HepG2 (cell line): ENCODE measurements at places on chromosomes 12 and 14. TPM values are rescaled to one million over a fixed set of nuclear protein-coding genes. Genes with fewer than 3 reads are reported as not detected.
A peak's percentile ranks its signal among the peaks of the same experiment; 100 is the strongest.

DDX11 gene
- total RNA-seq: 17.1 and 40.8 TPM in 2 replicates

- no peak overlapping the region for H3K4me3 ChIP-seq
- no peaks in the 10 kb centered on the region for H3K36me3 ChIP-seq
- H3K4me1 ChIP-seq: no peaks in the 10 kb centered on the region
- peaks cover 13% of the 10 kb centered on the region for H3K27me3 ChIP-seq
- no peak for DNase-seq
These were observed 9.1 kb downstream of the KIF26A start for GRCh38 chr14:104147346-104148125.

DNA sequence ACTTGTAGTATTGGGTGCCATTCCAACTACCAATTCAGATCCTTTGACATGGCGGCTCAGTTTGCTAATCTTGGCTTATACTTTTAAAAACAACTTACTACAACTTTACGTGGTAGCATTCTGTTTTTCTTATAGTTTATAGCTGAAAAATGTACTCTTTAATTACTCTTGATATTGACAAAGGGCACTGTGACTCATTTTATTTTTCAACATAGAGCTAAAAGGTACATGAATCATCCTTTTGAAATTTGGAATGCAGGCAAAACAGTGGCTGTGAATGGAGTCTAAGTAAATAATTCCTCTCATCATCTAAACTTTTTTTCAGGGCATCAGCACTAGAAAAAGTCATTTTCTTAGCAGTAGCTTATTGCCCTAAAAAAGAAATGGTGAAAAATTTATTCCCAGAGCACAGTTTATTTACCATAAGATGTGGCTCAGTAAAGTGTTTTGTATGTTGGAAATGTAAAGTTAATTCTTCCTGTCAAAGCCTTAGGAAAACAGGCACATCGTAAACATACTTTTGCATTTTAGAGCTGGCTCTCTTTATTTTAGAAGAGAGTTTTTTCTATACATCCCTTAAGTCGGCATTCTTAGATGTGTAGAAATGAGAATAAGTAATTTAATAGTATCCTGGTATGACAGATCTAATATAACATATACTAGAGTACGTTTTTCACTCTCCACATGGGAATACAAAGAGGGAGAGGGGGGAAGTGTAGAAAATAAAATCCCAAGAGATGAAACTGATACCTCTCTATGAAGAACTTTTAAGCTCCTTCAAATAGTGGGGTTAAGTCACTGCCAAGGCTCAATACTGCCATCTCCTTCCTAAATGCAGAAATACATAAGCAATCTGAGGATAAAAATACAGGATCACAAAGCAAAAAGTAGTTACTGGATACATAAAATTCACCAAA is 55.2 kb downstream of the SLC25A21 start:
- no peaks in the 10 kb centered on the region for H3K27me3 ChIP-seq
- H3K4me1 ChIP-seq: no peaks in the 10 kb centered on the region
- no peaks in the 10 kb centered on the region for H3K36me3 ChIP-seq
- DNase-seq: peak; percentile 39

DTX1 gene
- not detected in 2 replicates for total RNA-seq

DNA sequence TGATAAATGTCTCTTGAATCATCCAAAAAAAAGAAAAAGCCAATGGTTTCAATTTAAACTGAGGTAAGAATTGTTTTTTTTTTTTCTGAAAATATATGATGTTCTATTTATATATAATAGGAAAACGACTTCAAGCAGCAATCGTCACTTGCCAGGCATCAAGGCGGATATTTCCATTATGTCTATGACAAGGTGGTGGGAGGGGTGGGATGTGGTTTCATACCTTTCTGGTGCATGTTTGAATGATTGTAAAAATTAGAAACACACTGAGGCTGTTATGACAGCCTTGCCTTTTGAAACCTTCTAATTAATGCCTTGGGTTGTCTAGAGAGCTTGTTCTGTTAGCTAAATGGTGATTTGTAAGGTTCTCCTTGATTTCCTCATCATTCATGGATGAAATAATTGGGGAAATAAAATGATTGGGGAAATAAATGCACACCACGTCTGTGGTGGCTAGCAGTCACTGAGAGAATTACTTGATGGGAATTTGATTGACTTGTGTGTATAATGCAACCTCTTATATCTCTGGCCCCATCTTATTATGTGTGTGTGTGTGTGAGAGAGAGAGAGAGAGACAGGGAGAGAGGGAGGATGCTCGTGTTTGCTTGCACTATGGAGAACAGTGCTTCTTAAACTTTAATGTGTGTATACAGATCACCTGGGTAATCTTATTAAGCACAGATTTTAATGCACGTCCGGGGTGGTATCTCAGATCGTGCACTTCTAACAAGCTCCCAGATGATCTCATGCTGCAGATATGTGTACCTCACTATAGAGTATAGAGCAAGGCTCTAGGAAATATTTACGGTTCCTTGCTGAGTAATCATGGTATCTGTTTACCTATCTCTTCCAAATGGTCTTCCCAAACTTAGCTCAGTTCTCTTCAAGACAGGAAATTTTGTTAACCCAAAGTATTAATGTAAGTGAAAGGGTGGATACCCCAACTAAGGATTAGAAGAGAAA is 502.6 kb downstream of the DIO2 start:
- no peaks in the 10 kb centered on the region for H3K36me3 ChIP-seq
- no peaks in the 10 kb centered on the region for H3K27me3 ChIP-seq
- H3K4me3 ChIP-seq: no peak overlapping the region
- no peak for DNase-seq

WNT1 gene
- not detected in 2 replicates for total RNA-seq

- no peaks in the 10 kb centered on the region for H3K4me1 ChIP-seq
- H3K27me3 ChIP-seq: no peaks in the 10 kb centered on the region
- H3K4me3 ChIP-seq: no peak overlapping the region
- no peaks in the 10 kb centered on the region for H3K36me3 ChIP-seq
- H3K27ac ChIP-seq: no peak overlapping the region
These were observed 45.6 kb downstream of the GPHB5 start for GRCh38 chr14:63273129-63273528.

PIANP gene
- not detected in 2 replicates for total RNA-seq

DNA sequence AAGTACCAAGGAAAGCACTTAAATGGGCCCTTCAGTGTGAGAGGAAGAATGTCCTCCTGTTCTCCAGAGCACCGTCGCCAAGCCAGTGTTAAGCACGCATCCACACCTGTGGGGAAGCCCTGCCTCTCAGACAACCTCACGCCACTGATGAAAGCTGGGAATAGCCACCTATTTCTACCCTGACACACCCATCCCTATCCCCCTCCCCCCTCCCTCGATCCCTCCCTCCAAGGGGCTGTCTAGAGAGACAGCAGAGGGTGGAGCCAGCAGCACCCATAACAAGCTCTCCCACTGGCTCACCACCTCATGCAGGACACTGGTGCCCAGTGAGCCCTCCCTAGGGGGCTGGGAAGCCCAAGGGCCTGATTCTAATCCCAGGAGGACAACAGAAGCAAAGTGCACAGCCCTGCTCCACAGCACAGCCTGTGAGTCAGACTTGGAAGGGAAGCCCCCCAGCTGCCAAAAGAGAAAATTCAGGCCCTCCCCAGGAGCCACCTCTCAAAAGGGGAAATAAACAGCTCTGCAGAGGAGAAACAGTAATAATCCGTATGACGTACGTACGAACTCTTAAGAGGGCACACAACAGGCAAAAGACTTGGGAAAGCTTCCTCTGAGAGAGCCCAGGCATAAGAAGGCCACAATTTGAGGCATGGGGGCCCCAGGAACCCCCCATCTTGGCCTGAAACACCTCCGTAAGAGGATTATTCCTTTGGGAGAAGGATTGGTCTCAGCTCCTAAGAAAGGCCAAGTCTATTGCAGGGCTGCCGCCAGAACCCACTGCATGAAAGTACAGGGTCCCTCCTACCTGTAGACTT is 7.8 kb downstream of the PITPNM2 start:
- H3K27ac ChIP-seq: peak overlapping the region; percentile 97
- H3K4me3 ChIP-seq: peak overlapping the region; percentile 71; the same call in 1 of the 2 replicates
- H3K27me3 ChIP-seq: no peaks in the 10 kb centered on the region
- no peaks in the 10 kb centered on the region for H3K36me3 ChIP-seq
- peak; percentile 66 for DNase-seq
- peaks cover 80% of the 10 kb centered on the region for H3K4me1 ChIP-seq

GRCh38 chr14:54392131-54392859 is 4.5 kb upstream of the CDKN3 start:
- H3K4me1 ChIP-seq: peaks cover 18% of the 10 kb centered on the region
- H3K4me3 ChIP-seq: no peak overlapping the region
- H3K27me3 ChIP-seq: no peaks in the 10 kb centered on the region; the same call in 2 of the 3 replicates

DNA sequence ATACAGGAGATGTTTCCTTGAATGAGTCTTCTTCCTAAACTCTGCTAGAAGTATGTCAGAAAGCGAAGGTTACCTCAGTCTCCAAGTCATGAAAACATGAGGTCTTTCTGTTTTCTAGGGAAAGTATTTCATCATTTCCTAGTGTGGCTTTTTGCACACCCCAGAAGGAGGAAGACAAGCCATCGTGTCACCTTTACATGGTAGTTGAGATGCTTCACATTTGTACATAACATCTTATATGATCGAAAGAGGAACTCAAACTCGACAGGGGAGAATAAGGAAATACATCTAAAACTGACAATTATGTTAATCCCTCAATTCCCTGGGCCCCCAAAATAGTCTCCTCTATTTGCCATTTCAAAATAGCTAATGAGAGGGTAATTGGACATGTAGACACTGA is 214.1 kb upstream of the PLEKHG7 start:
- DNase-seq: no peak
- no peak overlapping the region for H3K27ac ChIP-seq
- no peak overlapping the region for H3K4me3 ChIP-seq
- no peaks in the 10 kb centered on the region for H3K4me1 ChIP-seq

DNA sequence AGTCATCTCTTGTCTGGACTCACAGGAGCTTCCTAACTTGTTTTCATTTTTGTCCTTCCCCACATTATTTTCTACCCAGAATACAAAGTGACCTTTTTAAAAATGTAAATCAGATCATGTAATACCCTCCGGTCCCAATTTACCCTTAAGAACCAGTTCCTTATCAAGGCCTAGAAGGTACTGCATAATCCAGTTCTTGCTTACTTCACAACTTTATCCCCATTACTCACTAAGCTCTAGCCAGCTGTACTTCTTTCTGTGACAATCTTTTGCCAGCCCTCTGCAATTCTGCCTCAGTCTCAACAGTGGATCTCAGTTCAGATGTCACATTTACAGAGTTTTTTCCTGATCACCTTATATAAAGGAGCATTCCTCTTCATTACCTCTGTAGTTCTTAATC is 11.6 kb downstream of the RAP1B start:
- no peak overlapping the region for H3K4me3 ChIP-seq
- H3K36me3 ChIP-seq: peaks cover 12% of the 10 kb centered on the region
- DNase-seq: no peak
- no peak overlapping the region for H3K27ac ChIP-seq
- H3K27me3 ChIP-seq: no peaks in the 10 kb centered on the region

- H3K36me3 ChIP-seq: 0 out of 3 replicates have a peak, but pooled peaks cover 8% of the 10 kb centered on the region
- no peak for DNase-seq
- peak overlapping the region; percentile 79; the same call in 1 of the 2 replicates for H3K4me3 ChIP-seq
- H3K27me3 ChIP-seq: no peaks in the 10 kb centered on the region
- peak overlapping the region; percentile 77 for H3K27ac ChIP-seq
These were observed 324 bp downstream of the POLE start for GRCh38 chr12:132686825-132687210.

DNA sequence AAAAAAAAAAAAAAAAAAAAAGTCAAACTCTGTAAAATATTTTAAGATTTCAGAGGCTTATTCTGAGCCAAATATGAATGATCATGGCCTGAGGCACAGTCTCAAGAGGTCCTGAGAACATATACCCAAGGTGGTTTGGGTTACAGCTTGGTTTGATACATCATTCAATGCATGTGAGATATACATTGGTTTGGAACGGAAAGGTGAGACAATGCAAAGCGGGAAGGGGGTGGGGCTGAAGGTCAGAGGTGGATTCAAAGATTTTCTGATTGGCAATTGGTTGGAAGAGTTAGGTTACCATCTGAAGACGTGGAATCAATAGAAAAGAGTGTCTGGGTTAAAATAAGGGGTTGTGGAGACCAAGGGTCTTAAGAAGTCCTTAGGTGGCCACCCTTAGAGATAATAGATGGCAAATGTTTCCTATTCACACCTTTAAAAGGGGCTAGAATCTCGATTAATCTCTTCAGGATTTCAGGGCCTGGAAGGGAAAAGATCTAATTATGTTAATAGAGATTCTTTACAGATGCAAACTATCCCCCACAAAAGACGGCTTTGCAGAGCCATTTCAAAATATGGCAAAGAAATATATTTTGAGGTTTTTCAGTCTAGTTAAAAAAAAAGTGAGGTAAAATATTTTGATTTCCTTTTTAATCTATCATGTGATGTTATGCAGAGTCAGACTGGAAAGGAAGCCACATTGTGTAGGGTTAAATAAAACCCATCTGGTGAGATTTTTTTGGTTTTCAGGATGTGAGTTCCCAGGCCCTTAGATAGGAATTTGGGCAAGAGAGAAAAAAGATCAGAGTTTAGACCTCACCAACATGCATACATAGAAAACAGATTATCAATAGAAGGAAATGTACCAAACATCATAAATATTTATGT is 173.8 kb upstream of the CNOT2 start:
- no peaks in the 10 kb centered on the region for H3K36me3 ChIP-seq
- no peaks in the 10 kb centered on the region for H3K27me3 ChIP-seq
- H3K27ac ChIP-seq: no peak overlapping the region
- DNase-seq: no peak

DNA sequence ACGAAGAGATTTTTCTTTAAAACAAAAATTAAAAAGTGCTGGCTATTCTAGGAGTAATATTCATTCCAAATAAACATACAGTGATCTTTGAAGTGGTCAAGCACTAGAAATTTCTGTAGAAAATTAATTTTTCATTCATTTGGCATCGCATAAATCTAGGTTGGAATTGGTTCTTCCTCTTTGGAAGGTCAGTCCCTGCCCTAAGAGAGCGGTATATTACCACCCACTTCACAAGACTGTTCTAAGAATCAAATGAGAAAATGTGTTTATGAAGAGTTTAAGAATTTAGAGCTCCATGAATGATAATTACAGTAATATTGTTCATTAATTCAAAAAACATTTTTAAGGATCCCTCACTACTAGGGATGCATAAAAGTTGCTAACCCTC is 444 bp upstream of the GEMIN2 start:
- peaks cover 33% of the 10 kb centered on the region for H3K4me1 ChIP-seq
- peak overlapping the region; percentile 90 for H3K4me3 ChIP-seq
- H3K36me3 ChIP-seq: peaks cover 8% of the 10 kb centered on the region; the same call in 2 of the 3 replicates
- H3K27me3 ChIP-seq: no peaks in the 10 kb centered on the region; the same call in 2 of the 3 replicates

DNAI7 gene
- 0.04 TPM in 1 of 2 replicates, not detected in the other for total RNA-seq

DNA sequence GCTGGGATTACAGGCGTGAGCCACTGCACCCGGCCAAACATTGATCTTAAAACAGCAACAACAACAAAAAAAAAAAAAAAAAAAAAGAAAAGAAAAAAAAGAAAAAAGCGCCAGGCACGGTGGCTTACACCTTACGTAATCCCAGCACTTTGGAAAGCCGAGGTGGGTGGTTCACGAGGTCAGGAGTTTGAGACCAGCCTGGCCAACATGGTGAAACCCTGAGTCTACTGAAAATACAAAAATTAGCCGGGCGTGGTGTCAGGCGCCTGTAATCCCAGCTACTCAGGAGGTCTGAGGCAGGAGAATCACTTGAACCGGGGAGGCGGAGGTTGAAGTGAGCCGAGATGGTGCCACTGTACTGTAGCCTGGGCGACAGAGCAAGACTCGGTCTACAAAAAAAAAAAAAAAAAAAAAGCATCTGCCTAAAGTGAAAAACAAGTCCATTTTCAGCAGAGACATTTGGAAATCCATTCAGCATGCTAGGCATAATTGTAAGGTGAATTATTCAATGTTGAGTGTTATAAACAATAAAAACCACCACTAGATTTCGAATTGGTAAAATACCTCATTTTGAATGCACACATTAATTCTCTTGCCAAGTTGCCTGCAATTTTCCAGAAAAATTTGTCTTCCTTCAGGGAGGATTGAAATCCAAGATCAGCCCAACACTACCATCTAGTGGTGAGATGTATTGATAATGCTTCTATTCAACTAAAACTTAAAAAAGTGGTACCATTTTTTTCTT is 8.0 kb upstream of the CERS5 start:
- peak; percentile 62 for DNase-seq
- H3K36me3 ChIP-seq: peaks cover 5% of the 10 kb centered on the region
- H3K27me3 ChIP-seq: no peaks in the 10 kb centered on the region
- no peak overlapping the region for H3K27ac ChIP-seq
- no peak overlapping the region for H3K4me3 ChIP-seq
